ENCODE measurements at places on chromosomes 16 and 17.

- no peak for DNase-seq
Observed at GRCh38 chr17:7739746-7740145, 22.2 kb downstream of the DNAH2 start.

- DNase-seq = no peak
Observed at GRCh38 chr16:46743232-46743719, 4.9 kb downstream of the MYLK3 start.

DNA sequence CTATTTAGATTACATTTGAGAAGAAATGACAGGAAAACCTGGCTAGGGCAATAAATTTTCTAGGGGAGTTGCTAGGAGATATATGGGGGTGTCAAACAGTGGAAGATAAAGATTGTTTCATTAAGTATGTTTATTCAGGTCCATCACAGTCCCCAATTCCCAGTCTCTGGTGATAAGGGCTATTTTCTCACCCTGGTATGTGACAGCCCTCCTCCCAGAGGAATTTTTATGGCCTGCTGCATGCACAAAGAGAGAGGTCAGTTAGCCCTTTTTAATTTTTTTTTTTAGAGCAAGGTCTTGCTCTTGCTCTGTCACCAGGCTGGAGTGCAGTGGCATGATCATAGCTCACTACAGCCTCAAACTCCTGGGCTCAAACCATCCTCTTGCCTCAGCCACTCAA is 53.6 kb upstream of the ATF7IP2 start:
- DNase-seq = peak; percentile 24

DNA sequence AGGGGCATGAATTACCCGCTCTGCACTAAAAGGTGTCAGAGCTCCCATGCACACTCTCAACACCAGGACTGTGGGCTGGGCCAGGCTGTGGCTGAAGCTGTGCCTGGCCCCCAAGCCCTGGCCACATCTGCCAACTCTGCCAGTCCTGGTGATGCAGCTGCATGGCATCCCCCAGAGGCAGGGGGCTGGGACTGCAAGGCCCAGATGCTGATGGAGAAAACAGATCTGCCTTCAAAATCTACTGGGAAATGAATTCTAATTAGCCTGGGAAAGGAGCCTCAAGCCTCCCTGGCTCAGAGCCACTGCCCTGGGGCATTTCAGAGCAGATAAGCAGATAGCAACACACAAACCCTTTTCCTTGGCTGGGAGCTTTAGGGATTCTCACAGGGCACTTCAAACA is 3.4 kb downstream of the CHST6 start:
- peak; percentile 45 for DNase-seq

DNA sequence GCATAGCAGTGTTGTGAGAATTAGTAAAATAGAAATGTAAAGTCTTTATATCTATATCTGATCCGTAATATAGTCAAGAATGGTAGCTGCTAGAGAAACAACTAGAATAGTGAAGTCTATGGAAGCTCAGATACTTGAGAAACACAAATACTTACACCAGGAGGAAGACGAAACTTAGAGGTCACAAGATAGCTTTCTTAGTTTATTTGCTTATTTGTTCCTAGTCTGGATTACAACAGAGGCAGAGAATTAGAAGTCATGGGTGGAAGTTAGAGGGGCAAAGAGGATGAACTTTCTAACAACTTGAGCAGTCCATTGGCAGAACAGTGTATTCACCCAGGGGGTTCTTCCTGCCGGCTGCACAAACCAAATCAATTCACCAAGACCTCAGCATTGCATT is 13.9 kb downstream of the GNGT2 start:
- no peak for DNase-seq

- DNase-seq = no peak
Observed at GRCh38 chr16:77430360-77430759, 4.5 kb downstream of the ADAMTS18 start.

GRCh38 chr17:81489998-81490992 is 22.3 kb downstream of the ACTG1 start:
- DNase-seq = no peak

- DNase-seq = no peak
Observed at GRCh38 chr16:90084215-90084950, 7.3 kb upstream of the PRDM7 start.

- peak; percentile 40 for DNase-seq
Observed at GRCh38 chr16:50152351-50152806, 727 bp upstream of the TENT4B start.

- DNase-seq = no peak
Observed at GRCh38 chr16:84484579-84485254, 19.7 kb downstream of the MEAK7 start.

DNA sequence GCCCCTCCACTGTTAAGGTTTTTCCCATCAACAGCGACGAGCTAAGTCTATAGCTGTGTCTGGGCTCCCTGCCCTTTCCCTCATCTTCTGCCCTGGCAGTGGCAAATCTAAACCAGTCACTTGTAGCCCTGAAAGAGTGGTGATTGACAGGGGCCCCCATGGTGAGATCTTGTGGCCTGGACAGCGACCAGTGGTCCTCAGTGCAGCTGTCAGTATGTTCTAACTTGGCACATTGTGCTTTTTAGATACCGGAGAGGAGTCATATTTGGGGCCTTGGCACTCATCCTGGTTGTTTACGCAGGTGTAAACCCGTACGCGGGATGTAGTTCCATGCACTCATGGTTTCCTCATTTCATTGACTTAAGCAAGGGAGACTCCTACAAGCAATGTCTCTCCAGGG is 57.5 kb upstream of the ARHGAP44 start:
- DNase-seq = no peak

DNA sequence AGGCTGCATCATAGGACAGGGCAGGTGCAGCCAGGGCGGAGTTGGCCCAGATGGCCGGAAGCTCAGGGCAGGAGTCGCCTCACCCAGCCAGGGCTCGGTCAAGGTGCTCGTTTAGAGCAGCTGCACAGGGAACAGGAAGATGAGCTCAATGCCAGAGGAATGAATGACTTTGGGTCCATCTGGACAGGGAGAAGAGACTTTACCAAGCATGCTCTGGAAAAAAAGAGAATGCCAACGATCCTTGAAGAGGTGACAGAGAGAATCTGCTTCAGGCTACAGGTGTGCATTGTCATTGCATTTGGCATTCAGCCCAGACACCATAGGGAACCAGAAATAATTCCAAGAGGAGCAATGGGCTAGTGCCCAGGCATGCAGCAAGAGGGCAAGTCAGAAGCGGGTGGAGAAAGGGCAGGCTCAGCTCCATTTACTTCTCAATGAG is 6.7 kb upstream of the MPP3 start:
- peak; percentile 87 for DNase-seq

- no peak for DNase-seq
Observed at GRCh38 chr17:75945211-75945610, 4.4 kb upstream of the FBF1 start.

GRCh38 chr17:27379888-27380533 is 76.2 kb upstream of the KSR1 start:
- peak; percentile 76 for DNase-seq

GRCh38 chr16:82924075-82924854 is 297.5 kb downstream of the CDH13 start:
- peak; percentile 1 for DNase-seq

- DNase-seq = no peak
Observed at GRCh38 chr16:52725043-52725442, 178.1 kb upstream of the TOX3 start.

DNA sequence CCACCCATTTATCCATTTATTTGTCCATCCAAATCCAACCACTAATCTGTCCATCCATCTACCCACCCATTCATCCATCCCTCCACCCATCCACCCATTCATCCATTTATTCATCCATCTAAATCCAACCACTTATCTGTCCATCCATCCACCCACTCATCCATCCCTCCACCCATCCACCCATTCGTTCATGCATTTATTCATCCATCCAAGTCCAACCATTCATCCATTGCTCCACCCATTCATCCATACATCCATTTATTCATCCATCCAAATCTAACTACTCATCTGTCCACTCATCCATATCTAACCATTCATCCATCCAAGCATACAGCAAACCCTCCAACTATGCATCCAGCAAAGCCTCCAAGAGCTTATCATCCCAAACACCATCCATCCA is 267.3 kb downstream of the XYLT1 start:
- no peak for DNase-seq

DNA sequence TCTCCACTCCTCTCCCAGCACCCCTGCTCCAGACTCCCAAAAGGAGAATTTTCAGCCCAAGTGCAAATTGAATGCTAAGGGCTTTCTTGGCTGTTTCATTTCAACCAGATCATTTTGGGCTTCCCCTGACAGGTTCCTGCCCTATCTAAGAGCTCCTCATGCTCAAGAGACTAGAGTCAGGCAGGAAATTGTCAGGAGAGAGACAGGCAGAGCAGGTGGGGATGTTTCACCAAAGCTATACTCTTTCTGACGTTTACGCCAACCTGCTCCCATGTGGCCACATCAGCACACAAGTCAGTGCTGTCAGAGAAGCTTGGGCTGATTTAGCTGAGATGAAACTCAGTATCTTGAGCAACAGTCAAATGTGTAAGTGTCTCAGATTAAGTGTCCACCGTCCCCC is 31.4 kb downstream of the HIC1 start:
- DNase-seq = no peak

DNA sequence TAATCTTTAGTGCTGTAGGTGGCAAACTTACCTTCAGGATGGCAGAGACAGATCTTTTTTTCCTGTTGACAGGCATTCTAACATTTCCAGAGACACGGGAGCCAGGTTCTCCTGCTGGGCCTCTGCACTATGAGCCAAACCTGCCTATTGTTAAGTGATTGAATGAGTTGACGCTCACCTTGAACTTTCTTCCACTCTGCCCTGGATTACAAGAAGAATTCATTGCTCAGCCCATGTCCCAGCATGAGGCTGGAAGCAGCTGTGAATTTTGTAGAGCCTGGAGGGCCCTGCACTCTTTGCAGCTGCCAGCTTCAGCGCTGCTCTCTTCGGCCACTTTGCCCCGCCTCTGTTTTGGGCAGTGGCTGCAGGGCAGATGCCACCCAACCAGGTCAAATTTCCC is 9.4 kb upstream of the SLC7A5 start:
- DNase-seq = no peak

DNA sequence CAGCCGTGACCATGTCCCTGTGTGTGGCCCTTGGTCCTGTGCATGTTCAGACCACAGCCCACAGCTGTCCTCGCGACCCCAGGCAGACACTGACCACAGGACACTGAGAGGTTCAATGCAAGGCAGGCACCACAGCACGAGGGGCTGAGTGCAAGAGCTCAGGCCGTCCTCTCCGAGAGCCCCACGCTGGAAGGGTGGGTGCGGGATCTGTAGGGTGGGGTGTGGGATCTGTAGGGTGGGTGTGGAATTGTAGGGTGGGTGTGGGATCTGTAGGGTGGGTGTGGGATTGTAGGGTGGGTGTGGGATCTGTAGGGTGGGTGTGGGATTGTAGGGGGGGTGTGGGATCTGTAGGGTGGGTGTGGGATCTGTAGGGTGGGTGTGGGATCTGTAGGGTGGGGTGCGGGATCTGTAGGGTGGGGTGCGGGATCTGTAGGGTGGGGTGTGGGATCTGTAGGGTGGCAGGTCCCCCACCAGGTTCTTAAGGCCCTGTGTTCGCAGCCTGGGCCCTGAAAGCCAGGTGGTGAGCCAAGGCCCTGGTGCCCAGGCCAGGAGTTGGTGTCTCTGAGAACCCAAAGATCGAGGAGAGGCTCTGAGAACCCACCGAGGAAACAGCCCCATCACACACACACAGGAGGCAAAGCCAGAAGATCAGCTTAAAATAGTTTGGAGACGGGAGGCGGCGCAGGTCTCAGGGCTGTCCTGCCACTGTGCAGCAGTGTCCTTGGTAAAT is 48.2 kb downstream of the METRNL start:
- no peak for DNase-seq

DNA sequence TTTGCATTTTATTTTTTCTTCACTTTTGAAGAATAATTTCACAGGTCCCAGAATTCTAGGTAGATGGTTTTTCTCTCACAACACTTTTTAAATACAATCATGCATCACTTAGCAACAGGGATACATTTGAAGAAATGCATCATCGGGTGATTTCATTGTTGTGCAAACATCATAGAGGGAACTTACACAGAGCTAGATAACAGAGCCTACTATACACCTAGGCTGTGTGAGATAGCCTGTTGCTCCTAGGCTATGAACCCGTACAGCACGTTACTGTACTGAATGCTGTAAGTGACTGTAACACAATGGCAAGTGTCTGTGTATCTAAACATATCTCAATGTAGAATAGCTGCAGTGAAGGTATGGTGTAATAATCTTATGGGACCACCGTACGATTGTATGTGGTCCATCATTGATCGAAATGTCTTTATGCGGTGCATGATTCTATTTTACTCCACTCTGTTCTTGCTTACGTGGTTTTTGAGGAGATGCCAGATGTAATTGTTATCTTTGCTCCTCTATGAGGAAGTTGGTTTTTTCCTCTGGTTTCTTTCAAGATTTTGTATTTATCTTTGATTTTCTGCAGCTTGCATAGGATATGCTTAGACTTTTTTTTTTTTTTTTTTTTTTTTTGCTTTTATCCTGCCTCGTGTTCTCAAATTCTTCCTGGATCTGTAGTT is 35.5 kb upstream of the TMEM92 start:
- no peak for DNase-seq

- DNase-seq = no peak
Observed at GRCh38 chr17:79621151-79621943, 10.5 kb upstream of the RBFOX3 start.

DNA sequence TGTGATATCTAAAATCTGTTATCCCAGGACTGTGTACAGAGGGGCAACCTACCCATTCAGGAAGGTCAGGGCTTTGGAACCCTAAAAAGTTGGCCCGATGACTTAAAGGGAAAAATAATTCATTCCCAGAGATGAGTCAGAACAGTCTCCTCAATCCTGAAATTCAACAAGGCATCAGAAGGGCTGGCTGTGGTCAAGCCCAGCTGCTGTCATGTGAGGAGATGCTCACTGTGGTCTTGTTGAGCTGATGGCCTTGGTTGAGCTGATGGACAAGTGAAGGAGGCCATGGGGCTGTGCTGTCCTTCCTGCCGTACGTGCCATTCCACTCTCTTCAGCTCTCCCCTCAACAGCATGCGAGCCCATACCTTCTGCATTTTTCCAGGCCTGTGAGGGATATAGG is 20.9 kb upstream of the DRG2 start:
- DNase-seq = no peak

DNA sequence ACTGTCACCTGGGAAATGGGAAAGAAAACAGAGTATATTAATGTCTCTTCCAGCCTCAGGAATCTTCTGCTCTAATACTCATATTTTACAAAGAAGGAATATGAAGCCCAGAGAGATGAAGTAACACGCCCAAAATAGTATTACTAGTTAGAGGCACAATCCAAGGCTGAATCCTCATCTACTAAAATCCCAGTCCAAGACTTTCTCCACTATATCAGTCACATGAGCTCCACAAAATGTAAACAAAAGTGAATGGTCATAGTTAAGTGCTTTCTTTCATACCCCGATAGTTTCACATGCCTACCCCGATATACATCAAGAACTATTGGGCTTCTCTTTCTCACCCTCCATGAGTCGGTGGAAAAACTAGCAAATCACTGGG is 965 bp downstream of the INTS2 start:
- DNase-seq = no peak
